ENCODE measurements at places on chromosomes 1 and 21.
A peak's percentile ranks its signal among the peaks of the same experiment; 100 is the strongest.

GRCh38 chr1:41745022-41745421, 173.7 kb downstream of the HIVEP3 start:
- DNase-seq: no peak

DNA sequence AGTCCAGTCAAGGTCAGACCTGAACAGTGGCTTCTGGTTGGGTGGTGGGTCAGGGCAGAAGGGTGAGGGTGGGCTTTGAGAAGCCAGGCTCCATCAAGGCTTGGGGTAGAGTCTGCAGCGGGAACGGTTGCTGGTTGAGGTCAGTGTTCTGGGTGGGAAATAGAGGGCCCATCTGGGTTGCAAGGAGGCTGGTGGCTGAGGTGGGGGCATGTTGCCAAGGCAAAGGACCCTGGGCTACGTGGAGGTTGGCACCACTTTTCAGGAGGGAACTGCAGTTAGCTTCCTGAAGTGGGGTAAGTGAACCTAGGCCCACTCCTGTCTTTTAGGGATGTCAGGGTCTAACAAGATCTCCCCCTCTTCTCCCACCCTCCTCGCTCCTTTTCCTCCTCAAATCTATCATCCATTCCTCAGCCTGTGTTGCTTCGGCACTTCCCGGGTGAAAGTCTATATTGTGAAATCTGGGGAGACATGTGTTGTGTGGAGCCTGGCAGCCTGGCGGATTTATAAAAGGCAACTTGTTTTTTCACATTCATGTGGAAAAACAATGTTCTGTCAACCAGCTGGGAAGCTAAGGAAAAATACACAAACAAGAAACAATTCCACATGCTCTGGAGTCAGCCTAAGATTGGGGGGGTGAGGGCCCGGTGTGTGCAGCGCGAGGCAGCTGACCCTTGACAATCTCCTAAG, 1.5 kb downstream of the IL22RA1 start:
- DNase-seq: no peak

GRCh38 chr1:18108299-18109057, 880 bp downstream of the IGSF21 start:
- DNase-seq: no peak

GRCh38 chr1:163410073-163410999, 88.6 kb downstream of the NUF2 start:
- peak; percentile 57 for DNase-seq

GRCh38 chr1:159266832-159267231, 35.3 kb upstream of the FCER1A start:
- no peak for DNase-seq

DNA sequence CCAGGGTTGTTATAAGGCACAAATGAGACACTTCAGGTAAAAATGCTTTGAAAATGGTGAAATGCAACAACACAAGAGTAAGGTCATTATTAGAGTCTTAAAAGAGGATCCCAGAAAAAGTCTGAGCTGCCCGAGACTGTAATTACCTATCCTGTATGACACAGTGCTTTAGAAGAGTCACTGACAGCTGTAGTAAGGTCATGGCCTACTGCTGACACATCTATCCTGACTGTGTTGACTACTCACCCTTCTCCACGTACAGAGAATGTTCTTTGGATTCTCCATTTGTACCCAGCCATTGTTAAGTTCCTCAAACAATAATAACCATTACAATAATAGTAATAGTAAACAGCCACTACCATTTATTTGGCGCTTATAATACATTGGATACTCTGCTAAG, 104.4 kb downstream of the CACHD1 start:
- no peak for DNase-seq

DNA sequence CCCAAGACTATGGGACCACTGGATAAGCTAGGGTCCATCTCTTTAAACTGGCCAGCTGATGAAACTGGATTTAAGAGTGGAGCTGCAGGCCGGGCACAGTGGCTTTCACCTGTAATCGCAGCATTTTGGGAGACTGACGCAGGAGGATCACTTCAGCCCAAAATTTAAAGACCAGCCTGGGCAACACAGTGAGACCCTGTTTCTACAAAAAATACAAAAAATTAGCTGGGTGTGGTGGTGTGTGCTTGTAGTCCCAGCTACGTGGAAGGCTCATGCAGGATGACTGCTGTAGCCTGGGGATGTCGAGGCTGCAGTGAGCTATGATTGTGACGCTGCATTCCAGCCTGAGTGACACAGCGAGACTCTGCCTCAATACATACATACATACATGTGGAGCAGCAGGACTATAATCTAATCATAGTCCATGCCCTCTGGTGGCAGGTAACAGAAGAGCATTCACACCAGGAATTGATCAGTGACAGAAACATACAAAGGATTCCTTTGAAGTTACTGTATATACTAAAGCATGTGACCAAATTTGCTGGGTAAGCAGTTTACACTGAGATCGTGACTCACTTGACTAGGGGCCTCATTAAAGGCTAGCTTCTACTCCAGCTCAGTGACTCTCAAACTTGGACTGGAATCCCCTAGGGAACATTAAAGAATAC, 101.5 kb upstream of the SLFNL1 start:
- DNase-seq: no peak

DNA sequence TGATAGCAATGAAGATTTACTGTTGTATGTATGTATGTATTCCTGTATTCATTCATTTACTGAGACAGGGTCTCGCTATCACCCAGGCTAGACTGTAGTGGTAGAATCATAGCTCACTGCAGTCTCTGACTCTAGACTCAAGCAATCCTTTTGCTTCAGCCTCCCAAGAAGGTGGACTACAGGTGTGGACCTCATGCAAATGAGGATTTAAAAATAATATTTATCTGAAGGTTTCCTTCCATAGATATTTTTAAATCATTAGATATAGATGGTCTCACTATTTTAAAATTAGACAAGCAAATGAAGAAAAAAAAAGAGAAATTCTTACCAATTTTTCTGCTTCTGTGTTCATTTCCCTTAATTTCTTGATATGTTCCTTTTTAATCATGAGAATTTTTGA, 27.0 kb downstream of the MIXL1 start:
- no peak for DNase-seq

GRCh38 chr1:85553416-85554335, 26.9 kb upstream of the CCN1 start:
- no peak for DNase-seq

GRCh38 chr1:53292690-53293089, 35.2 kb downstream of the LRP8 start:
- DNase-seq: no peak

DNA sequence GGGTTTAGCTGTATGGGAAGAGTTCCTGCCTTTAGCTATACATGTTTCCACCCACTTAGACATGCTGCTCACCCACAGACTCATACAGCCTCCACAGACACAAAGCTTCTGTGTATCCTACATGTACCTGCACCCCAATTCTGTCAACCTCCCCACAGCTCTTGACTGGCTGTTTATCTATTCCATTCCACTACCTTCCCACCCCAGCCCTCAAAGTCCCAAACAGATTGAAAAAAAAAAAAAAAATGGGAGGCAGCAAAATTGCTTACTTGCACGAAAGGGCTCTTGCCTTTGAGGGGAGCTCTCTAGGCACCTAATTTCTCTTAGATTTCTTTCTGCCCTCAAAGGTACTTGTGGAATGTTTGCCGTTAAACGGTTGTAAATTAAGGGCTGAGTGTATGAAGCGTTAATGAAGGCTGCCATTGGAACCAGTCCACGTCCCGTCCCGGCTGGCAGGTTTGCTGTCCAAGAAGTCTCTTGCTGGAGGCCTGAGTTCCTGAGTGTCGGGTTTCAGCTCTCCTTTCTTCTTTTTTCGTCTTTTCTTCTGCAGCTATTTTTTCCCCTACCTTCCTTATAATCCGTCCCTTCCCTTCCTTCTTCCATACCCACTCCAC, 43.6 kb downstream of the PBX1 start:
- DNase-seq: peak; percentile 72

DNA sequence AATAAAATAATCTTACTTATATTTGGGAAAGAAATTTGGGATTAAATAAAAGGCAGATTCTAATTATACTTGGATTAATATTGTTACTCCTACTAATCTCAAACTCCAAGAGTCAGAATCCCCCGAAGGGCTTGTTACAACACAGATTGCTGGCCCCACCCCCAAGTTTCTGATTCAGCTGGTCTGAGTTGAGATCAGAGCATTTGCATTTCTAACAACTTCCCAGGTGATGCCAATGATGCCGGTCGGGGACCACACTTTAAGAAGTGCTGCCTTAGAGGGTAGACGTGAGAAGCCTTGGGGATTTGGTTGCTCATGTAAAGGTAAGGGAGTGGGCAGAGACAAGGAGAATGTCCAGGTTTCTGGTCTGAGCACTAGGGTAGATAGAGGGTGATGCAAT, 47.2 kb downstream of the FMN2 start:
- DNase-seq: no peak

DNA sequence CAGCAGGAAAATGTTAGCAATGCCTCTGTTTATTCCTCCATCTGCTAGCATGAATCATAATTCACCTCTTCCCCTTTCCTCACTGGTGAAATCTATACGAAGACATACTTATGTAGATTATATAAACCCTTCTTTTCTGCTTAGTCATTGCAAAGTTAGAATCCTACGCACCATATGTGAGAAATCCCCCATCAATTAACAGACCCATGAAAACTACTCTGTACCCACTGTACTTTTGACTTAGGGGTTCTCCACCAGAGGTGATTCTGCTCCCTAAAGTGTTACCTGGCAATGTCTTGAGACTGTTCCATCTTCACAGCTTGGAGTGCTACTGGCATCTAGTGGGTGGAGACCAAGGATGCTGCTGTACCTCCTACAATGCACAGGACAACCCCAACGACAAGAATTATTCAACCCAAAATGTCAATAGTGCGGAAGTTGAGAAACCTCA, 49.6 kb upstream of the KCTD3 start:
- no peak for DNase-seq

DNA sequence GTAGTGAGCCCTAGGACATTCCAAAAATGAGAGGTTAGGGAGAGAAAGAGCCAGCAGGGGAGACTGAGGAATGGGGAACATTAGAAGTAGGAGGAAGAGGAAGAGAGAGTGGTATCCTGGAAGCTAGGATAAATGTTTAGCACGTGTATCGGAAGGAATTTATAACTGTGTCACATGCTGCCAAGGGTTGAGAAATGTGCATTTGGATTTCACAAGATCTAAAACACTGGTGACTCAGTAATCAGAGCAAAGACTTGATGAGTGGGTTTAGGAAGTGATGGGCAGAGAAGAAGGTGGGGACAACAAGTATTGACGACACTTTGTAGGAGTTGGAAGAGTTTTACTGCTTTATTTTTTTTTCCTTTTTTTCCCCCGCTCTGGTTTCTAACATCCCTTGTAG, 193.9 kb downstream of the FMN2 start:
- DNase-seq: no peak

DNA sequence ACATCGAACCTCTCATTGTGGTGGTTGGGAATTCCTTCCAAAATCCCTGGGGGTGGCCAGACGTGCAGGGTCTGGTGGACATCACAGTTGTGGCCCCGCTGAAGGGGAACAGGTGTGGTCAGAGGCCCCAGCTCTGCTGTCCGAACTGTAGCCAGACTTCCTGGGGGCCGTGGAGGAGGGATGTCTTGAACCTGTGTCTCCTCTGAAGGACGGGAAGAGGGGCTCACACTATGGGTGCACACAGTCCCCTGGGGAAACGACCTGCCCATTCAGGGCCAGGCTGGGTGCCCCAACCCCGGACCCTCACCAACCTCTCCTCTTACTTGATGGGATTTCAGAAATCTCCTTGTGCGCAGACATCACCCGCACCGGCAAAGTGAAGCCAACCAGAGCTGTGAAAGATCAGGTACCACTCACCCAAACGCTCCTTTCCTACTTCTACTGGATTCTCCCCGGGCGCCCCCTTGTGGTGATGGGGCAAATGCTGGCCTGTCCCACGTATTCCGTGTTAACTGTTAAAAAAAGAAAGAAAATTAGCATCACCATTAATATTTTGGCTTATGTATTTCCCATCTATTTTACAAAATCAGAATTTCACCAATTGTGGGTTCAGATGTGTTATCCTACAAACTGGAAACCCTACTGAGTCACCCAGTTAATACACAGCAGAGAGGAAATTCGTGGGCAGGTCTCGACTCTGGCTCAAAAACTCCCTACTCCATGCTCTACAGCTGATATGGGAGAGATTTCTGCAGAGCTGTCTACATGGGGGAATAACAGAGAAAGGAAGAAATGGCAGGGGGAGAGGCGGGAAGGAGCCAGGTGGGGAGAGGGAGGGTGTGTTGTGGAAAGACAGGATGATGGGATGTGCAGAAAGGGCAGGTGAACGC, 28.1 kb downstream of the PADI4 start:
- DNase-seq: peak; percentile 59

DNA sequence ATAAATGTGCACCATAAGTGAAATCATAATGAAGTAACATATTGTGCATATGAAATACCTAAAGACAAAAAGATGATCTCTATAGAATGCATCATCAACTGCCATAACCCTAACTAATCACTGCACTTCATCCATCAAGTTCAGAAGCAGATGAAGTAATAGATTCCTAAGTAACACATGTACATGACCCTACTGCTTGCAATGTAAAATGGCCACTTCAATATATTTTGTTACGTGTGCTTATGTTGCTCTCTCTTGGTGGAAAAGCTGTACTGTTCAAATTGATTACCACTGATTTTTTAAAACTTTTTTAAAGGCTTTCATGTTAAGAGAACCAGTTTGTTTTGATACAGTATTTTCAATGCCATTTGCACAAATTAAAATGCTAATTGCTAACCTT, 141.8 kb downstream of the TTLL7 start:
- DNase-seq: no peak

- DNase-seq: no peak
Measured at GRCh38 chr1:177824508-177824982, 145.3 kb downstream of the SEC16B start.

DNA sequence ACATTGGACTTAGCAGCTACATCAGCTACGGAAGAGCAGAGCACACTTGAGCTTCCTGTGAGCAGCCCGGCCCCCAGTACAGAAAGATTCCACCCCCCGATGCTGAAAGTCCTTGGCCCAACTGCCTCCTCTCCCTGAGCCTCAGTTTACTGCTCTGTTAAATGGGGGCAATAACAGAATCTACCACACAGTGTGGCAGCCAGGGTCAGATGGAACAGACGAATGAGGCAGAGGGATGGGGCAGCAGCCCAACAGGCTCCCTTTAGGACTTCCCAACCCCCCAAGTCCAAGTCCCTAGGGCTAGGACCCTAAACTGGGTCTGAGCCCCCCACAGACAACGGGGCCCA, 22.9 kb upstream of the C1QA start:
- no peak for DNase-seq

Measured in right forelimb (tissue), 1 donor.